ENCODE measurements at places on chromosomes 7 and 10. TPM values are rescaled to one million over a fixed set of nuclear protein-coding genes. Genes with fewer than 3 reads are reported as not detected.

- DNase-seq, result no peak
These were observed 997 bp downstream of the WDR37 start for GRCh38 chr10:1057106-1057657.

DNA sequence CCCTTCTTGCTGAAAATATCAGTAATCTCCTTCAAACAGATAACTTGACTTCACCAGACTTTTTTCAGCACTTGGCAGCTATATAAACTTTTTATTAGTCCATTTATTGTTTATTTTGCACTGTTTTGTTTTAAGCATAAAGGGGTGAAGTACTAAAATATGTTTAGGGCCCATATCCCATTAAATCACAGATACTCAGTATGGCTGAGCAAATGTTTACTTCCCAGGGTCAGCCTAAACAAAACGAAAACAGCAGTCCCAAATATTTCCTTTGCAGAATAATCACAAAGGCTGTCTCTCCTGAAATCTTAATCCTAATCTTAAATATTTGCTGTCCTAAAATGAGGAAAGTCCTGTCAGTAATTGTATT, 649.6 kb downstream of the TNS3 start:
- DNase-seq, result no peak

GRCh38 chr7:118305671-118306070, 81.2 kb downstream of the ANKRD7 start:
- DNase-seq, result no peak

DNA sequence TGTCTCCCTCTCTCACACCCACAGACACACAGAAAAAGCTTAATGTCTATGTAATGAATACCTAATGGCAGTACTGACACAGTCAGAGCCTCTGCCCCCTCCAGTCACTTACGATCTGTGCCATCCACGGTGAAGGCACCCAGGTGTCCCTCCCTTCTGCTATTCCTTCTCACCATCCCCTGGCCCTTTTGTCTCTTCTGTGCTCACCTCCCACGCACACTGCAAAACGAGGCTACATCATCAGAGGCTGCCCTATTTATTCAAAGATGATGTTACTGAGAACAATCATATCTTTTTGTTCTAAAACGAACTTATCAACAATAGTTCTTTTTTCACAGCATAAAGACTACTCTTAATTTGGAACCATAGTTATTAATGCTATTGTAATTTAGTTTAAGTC, 246.9 kb upstream of the MKLN1 start:
- DNase-seq, result no peak

DNA sequence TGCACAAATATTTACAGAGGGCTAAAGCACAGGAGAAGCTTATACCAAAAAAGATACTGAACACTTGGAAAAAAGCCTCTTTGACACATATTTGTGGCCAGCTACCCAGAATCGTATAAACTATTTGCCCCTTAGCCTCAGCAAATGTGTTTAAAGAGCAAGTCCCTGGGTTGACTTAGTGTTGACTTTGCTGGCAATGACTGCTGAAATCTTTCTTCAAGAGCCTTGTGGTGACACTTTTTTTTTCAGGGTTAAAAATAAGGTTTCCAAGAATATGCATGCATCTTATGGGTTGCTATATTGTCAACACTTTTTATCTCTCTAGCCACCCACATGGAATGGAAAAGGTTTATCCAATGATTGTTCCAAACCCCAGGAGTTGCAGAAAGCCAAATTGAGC, 14.9 kb upstream of the PLEKHS1 start:
- DNase-seq, result no peak

GRCh38 chr7:94412762-94413322, 18.1 kb downstream of the COL1A2 start:
- no peak for DNase-seq

The HACD1 gene
- 0.93 TPM for total RNA-seq

The HMX3 gene
- total RNA-seq, result not detected

The KAZALD1 gene
- 0.30 TPM for total RNA-seq
